ENCODE measurements at places on chromosomes 1 and 21.

- DNase-seq, result no peak
Measured at GRCh38 chr1:214694769-214695168, 91.8 kb downstream of the CENPF start.

GRCh38 chr1:202565890-202566602 is 144.2 kb downstream of the SYT2 start:
- DNase-seq, result no peak

DNA sequence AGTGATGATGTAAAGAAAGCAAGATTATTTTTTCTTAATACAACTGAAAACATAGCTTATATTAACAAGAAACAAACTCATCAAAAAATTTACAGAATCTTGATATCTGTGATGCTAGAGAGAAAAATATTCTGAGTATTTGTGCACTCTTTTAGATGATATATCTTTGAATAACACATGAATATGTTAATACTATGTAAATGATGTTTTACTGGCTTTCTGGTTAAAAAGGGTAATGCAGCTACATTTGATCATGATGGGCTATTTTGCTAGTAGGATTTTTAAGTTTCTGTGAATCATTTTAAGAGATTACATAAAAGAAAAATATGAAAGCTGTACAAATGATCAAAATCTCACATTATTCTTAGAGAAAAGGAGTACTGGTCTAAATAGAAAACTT is 114.5 kb downstream of the GRIK1 start:
- DNase-seq, result no peak

DNA sequence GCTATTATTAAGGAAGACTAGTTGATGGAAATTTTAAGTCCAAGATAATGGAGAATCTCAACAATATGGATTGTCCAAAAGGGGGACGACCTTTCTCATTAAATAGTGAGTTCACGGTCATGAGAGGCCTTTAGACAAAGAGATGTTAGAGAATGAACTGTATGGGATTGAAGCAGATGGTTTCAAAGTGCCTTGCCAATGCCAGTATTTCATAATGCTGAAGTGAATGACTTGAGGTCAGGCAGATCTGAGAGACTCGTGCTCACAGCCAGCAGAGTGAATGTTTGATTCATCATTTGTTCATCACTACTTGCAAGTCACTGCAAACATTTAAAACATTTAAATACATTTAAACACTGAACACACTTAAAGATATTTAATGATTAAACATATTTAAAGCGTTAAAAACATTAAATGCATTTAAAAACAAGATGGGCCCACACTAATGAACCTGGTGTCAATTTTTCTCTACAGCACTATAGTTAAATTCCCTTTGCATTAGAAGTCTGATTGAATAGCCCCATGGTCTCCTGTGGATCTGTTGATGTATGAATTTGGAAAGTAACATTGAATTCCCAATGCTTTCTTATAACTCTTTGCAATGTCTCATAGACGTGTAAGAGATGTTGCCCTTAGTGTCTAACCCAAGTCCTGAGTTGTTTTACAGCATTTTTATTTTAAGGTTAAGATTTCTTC is 80.7 kb downstream of the TGFB2 start:
- no peak for DNase-seq

GRCh38 chr1:167659450-167659849 is 29.4 kb downstream of the RCSD1 start:
- DNase-seq, result no peak

DNA sequence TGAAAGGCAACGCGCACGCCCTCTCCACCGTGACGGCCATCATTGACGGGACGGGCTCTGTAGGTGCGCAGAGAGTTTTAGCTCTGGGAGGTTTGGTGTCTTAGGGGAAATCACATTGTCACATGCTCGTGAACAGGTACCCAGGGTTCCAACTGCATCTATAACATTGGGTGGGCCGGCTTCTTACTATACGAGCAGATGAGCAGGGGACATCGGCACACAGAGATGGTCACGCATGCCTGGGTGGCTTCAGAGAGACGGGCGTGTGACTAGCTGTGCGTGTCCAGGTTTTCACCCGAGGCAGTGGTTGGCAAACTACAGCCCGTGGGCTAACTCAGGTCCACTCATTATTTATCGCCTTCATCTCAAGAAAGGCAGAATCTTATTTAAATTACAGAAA is 54.7 kb downstream of the SLC37A1 start:
- DNase-seq, result no peak

DNA sequence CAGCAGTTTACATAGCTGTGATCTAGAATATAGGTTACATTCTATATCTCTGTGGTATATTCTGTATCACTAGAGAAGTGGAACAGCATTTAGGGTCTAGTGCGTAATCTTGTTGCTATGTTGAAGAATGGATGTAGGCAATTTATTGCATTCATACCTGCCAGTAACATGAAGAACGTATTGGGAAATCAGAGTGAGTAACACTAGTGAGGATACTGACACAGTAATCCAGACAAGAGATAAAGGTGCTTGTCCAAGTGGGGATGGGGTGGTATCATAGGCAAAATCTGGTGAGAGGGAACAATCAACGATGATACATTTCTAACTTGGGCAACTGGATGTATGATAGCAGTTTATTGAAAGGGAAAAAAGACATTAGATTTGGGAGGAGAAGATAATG is 9.8 kb downstream of the PPP2R5A start:
- no peak for DNase-seq

DNA sequence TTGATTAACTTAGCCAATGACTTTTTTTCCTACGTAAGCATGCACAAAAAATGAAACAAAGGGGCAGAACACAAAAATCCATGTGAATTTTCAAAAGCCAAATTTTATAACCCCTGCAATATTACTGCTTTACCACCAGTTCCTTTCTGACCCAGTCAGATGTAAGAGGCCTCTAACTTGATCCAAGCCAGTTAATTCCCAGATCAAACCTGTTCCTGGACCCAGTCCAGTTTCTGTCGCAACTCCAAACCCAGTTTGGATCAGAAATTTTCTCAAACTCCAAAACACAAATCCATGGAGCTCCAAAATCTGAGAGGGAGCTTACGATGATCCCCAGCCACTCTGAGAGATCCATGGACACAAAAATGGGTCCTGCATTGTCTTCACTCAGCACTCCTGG is 7.8 kb upstream of the ZYG11A start:
- no peak for DNase-seq

- peak; percentile 91 for DNase-seq
Measured at GRCh38 chr1:30856260-30856790, 52.2 kb downstream of the SDC3 start.

DNA sequence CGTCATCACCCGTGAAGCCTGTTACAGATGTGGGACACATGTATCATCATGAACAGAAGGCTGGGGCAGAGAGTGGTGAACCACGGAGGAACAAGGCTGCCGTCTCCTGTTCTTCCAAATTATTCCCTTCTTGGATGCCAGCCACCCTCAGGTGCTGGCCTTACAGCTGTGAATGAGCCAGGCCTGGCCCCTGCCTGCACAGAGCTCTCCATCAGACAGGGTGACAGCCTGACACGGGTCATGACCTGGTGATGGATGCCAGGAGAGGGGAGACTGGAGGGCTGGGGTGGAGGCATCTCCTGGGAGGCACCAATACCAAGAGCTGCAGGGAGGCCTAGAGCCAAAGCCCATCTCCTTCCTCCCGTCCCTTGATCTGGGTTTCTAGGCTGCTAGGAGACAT is 230.0 kb upstream of the C1orf174 start:
- DNase-seq, result no peak

DNA sequence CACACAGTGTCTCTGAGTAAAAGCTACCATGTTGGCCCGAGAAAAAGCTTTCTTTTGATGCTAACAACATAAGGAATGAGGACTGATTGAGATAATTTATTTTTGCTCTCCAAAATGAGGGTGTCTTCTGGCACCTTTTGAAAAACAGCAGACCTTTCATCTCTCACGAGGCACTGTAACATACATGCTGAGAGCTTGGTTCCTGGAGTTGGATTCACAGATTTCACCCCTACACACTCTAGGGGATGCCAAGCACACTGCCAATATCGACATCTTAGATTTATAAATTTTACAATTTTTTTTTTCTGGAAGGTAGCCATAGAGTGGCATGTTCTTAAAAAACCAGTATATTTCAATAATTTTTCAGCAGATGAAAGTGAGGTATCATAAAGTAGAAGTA is 408.3 kb downstream of the DSCAM start:
- DNase-seq, result no peak

DNA sequence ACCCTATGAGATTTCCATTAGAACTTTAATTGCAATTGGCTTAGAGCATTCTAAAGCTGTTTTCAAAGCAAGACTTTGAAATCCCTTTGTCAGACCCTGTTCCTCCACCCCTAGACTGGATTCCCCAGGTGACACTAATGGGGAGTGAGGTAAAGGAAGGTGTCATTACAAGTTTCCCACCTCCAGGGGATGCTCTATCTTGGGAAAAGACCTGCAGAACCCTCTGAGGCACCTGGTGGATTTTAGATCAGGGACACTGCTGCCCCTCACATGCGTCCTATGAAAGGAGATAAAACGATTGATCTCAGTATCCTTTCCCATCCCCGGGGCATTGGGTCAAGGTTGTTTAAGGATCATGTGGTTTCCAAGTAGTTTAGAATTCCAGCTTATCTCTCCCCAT is 80.3 kb upstream of the RGS4 start:
- no peak for DNase-seq

- peak; percentile 94 for DNase-seq
Measured at GRCh38 chr1:205484985-205485967, 19.2 kb upstream of the CDK18 start.

- no peak for DNase-seq
Measured at GRCh38 chr1:185860311-185860710, 126.1 kb downstream of the HMCN1 start.

DNA sequence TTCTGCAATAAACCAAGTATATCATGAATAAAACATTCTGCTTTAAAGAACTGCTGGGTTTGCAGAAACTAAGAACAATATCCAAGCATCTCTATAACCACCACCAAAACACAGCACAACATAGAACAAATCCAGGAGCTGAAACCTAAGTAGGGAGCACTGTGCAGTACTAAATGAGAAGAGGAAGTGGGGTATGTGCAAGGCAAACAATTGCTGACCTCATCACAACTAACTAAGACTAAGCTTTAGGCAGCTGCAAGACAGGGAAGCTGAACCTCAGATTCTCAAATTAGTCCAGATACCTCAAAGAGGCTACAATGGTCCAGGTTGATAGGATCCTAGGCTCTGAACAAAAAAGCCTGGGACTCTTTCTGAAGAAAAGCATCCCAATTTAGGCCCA is 172.6 kb downstream of the SLC44A5 start:
- DNase-seq, result no peak

DNA sequence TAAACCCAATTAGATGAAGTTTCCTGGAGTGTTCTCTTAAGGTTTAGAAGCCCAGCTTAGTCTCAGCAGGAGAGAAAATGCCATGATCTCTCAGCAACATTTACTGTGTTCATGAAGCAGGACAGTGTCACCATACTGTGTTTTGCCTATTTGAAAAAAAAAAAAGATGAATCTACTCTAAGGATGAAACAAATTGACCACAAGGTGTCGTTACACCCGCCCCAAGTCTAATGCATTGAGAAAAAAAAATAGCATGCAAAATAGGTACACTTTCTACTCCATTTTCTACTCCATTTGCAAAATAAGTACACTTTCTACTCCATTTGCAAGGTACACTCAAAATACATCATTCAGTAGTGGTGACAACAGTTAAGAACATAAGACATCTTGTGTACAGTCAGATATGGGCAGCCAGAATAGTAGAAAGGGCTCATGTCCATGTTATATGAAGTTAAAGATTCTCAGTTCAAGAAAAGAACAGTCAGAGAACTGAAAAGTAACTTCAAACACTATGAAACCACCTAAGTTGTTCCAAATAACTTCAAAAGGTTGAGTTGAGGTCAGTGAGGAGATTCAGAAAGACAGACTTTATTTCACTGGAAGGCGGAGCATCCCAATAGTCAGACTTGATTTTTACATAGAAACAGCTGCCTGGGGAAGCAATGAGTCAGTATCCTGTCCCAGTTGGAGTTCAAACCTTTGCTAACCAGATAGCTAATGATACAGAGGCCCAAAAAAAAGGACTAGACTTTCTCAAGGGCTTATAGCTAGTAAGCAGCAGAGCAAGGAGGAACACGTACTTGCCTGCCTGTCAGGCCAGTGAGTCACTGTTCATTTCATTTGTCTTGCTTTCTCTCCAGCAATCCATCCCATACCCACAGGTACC is 13.3 kb downstream of the PLPPR5 start:
- DNase-seq, result peak; percentile 30

DNA sequence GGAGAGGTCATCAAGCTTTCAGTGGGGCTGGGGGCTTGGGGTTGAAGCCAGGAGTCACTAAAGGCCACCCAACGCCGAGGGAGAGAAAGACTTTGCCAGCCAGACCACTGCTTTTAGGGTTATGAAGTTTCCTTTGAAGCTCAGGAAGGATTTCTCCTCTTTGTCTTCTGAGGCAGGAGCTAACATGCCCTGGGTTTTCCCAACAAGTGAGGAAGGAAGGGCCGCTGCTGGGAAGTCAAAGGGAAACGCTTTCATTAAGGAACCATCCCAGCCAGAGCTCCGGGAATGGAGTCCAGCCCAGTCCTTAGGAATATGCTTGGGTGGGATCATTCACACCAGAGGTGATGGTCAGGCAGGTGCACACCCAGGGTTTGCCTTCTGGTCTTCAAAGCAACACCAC is 436.9 kb downstream of the PRDM2 start:
- no peak for DNase-seq

- DNase-seq, result no peak
Measured at GRCh38 chr1:224632381-224632871, 16.3 kb downstream of the CNIH3 start.

DNA sequence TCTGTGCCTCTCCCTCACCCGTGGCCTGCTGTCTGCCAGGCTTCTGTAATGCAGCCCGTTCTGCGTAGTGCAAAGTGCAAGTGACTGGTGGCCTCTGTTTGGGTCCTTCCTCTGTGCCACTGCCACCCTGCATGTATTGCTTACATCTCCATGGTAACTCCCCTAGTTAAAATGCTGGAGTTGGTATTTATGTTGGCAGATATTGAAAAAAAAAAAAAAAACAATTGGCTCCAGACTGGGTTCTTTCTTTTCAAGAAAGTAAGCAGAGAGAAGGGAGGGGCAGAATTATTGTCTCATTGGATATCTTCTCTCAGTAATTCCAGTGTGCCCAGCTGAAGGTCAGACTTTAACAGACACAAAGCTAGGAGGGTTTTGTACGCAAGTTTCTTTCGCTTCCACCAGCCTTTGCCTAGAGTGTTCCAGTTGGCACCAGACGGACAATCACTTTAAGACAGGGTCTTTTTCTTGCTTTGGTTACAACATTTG is 242.3 kb downstream of the PBX1 start:
- DNase-seq, result no peak

Measured in D341Med (cell line).